Psoas muscle (tissue), 8 donors: ENCODE measurements at places on chromosomes 7 and 10.

DNA sequence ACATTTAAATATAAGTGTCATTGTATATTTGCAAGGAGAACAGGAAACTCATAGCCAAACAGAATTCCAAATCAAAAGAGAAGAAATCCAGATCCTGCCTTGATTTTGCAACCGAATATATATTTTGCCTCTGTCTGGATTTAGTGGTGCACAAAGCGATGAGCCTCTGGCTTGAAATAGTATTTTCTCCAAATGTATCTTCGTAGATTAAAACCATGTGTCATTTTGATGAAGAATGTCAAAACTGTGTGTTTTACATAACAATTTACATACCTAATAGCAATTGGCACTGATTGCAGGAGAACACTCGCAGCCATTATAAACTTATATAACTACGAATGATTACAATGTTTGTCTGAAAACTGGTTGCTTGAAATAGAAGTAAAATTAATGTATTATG is 156.4 kb downstream of the ARID5B start:
- H3K4me3 ChIP-seq: peak overlapping the region; percentile 83
- H3K4me1 ChIP-seq: peaks cover 84% of the 10 kb centered on the region
- DNase-seq: no peak
- H3K27ac ChIP-seq: peak overlapping the region; percentile 98
- H3K36me3 ChIP-seq: peaks cover 95% of the 10 kb centered on the region

DNA sequence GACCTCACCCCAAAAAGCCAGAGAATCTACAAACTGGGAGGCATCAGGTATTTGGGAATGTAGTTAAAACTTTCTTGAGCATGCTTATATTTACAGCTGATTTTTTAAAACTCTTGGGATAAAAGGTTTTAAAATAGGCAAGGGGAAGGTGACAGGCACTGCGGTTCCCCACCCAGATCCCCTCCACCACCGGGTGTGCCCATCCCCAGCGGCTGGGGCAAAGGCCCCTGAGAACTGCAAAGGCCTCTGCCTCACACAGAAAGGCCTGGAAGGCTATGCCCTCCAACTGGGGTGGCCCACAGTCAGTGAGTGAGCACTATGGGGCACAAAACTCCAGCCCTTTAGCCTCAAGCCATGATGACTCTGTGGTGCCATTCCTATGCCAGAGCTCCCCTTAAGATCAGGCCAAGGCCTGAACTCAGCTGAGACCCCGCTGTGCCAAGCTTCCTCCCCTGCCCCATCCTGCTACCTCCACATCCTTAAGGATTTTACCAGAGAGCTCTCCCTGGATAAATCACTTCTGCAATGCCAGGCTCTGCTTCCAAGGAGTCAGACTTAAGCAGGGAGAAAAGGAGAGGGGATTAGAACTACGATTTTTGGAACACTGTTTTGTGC is 299.1 kb downstream of the GRID1 start:
- H3K27ac ChIP-seq: no peak overlapping the region
- no peak overlapping the region for H3K4me3 ChIP-seq

DNA sequence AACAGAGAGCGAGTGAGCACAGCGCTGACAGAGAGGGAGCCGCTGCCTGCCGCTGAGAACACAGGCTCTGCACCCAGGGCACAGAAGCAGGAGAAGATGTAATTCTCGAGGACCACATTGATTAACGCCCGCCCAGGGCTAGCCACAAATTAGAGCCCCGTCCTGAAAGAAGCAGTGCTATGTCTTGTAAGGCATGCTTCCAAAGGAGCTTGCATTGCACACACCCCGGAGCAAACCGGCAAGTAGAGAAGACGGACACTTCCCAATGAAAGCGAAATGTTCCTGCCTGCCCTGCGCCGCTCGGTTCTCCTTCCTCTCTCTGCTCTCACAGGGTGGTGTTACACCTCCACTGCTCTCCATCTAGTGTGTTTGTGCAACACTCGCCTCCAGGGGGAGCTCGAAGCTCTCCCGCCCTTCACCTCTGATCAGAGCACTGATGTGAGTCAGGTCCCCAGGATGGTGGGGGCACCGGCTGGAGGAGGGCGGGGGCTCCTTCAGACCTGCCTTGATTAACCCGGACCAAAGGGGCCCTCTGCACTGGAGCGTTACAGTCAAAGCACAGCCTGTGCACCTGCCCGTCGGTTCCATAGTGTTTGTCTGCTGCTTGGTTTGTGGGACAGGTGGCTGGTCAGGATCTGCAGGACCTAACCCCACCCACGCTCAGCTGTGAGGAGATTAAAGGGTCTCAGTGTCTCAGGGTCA is 316.5 kb downstream of the ADARB2 start:
- H3K27me3 ChIP-seq: peaks cover 2% of the 10 kb centered on the region
- no peaks in the 10 kb centered on the region for H3K4me1 ChIP-seq
- no peak overlapping the region for H3K27ac ChIP-seq
- no peak overlapping the region for H3K4me3 ChIP-seq
- H3K36me3 ChIP-seq: no peaks in the 10 kb centered on the region

DNA sequence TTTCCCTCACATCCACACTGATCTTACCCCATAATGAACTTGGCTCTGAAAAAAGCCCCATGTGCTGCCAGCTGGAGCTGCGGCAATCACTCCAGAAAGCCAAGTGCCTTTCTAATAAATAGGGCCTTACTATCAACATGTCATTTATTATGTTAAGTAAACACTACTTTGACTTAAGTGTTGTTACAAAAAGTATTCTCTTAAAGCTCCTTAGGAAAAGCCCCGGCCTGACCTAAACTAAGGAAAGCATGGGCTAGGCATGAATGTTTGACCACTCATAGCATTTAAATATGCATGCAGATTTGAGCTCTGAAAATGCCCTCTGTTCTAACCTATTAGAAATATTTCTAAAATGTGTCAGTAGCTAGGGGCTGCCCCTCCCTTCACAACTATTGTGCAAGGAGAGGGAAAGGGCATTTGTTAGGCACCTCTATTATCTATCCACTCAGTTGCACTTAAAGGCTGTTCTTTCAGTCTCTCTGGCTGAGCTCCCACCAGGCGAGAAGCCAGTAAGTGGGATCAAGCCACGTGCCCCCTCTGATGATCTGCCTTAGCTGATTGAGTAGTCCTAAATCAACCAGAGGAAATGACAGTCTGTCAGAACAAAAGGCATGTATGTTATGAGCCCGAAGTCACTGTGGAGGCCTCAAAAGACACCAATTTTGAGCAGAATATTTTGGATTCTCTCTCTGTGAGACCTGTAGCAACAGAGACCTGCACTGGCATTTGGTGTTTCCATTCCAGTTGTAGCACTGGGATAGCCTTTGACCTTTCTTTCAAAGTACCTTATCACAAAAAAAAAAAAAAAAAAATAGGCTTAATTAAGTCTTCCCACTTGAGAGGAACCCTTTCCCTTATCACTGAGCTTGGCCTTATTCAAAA is 77.1 kb downstream of the ITGB8 start:
- H3K27me3 ChIP-seq: no peaks in the 10 kb centered on the region
- H3K4me3 ChIP-seq: no peak overlapping the region
- no peak for DNase-seq
- H3K36me3 ChIP-seq: no peaks in the 10 kb centered on the region

DNA sequence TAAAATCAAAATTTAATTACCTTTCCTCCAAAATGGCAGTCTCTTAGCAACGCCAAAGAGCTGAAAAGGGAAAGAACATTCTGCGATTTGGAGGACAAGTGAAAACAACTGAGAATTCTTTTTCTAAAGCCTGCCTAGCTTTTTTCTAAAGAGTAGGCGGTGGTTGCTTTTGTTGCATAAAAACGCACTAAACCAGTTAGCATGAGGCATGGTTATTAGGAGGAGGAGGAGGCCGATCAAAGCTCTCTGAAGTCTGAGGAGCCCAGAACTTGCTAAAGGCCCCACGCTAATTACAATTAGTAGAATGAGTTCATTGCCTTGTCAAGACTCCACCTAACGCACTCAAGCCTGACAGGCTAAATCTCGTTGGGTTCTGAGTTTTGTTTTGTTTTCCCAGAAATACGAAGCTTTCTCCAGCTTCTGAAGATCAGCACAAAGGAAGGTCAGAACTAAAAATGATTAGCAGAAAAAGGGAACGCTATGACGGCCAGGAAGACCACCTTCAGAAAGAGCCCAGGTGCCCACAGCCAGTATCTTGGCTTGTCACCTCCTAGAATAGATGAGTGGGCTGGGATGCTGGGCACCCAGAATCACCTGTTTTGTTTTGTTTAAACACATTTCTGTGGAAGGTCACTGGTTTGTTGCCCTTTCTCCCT is 72.0 kb downstream of the FGFR2 start:
- no peaks in the 10 kb centered on the region for H3K36me3 ChIP-seq
- H3K4me1 ChIP-seq: no peaks in the 10 kb centered on the region
- no peak for DNase-seq
- no peak overlapping the region for H3K4me3 ChIP-seq

DNA sequence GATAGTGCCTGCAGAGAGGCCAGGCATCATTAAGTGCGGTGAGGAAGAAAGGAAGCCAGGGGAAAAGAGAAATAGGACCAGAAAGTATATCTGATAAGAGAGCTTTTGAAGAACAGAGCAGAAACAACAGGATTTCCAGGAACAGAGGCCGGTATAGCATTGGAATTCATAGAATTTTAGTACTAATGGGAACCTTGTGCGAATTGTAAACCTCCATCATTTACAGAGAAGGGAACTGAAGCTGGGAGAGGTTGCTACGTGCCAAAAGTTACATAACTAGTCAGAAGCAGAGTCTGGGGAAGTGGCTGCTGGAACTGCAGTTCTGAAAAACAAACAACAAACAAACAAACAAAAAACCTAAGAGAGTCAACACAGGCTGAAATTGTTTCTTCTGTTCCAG is 5.4 kb upstream of the ZMYND11 start:
- H3K27me3 ChIP-seq: no peaks in the 10 kb centered on the region
- H3K4me3 ChIP-seq: no peak overlapping the region
- no peak overlapping the region for H3K27ac ChIP-seq
- peaks cover 11% of the 10 kb centered on the region for H3K4me1 ChIP-seq

DNA sequence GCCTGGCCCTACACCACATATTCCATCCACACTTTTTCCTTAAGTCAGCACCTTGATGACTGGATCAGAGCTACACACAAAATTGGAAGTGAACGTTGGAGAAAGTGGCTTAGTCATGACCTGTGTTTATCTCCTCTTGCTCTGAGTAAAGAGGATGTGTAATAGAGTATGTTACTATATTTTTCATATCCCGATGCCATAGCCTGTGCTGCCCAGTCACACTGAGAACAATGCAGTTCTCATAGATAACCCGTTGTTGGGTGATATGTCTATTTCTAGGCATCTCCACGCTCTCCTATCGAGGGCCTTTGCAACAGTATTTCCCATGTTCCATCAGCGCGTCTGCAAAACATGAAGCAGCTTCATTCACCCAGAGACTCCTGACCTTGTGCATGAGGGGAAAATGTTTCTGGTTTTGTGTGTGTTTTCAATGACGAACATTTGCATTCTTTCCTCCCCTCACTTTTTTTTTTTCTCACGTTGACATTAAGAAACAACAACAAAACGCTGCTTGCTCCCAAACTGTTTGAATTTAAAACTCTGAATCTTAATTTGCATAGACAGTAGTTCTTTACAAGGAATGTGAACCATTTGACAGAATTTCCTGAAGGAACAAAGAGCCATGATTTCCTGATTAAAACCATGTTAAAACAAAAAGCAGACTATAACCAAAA is 43.4 kb downstream of the GRK5 start:
- H3K36me3 ChIP-seq: no peaks in the 10 kb centered on the region
- DNase-seq: no peak
- H3K4me3 ChIP-seq: no peak overlapping the region
- H3K4me1 ChIP-seq: peaks cover 30% of the 10 kb centered on the region
- no peaks in the 10 kb centered on the region for H3K27me3 ChIP-seq
- H3K27ac ChIP-seq: peak overlapping the region; percentile 68

- DNase-seq: no peak
- H3K4me3 ChIP-seq: no peak overlapping the region
- peaks cover 38% of the 10 kb centered on the region for H3K4me1 ChIP-seq
Observed at GRCh38 chr10:72322280-72323058, 32.2 kb downstream of the DNAJB12 start.

DNA sequence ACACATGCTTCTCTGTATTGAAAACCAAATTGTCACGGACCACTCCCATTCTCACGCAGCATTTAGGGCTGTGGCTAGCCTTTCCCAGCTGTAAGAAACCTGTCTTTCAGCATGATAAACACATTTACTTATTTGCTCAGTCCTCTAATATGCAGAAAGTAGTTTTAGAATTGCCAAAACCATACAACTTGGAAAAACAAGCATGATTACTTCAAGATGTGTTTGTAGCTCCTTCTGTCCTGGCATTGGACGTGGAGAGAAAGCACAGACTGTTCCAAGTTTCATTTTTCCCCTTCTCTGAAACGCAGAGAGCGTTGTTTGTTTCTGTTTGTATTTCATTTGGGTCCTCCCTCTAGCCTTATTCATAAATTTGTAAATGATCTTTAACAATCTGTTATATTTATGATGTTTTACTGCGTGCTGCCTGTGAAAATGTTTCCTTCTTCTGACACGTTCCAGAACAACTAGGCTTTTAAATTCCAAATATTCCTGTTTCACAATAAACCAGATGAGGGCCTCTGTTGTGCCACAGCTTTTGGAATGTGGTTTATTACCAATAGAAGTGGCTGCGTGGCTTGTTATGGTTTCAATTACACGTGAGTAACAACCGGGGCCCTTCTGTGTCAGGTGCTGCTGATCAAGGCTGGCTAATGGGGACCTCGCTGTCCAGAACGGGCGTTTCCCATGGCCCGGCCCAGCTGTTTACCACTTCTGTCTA is 26.1 kb downstream of the MNX1 start:
- no peaks in the 10 kb centered on the region for H3K27me3 ChIP-seq
- no peak overlapping the region for H3K4me3 ChIP-seq
- no peaks in the 10 kb centered on the region for H3K36me3 ChIP-seq
- H3K27ac ChIP-seq: no peak overlapping the region

- no peak for DNase-seq
- H3K4me1 ChIP-seq: no peaks in the 10 kb centered on the region
- H3K27ac ChIP-seq: peak overlapping the region; percentile 78
- peak overlapping the region; percentile 81 for H3K4me3 ChIP-seq
Observed at GRCh38 chr7:17300012-17300411, 1.6 kb downstream of the AHR start.

- H3K36me3 ChIP-seq: no peaks in the 10 kb centered on the region
- H3K27me3 ChIP-seq: no peaks in the 10 kb centered on the region
- DNase-seq: no peak
- H3K4me1 ChIP-seq: no peaks in the 10 kb centered on the region
- no peak overlapping the region for H3K27ac ChIP-seq
Observed at GRCh38 chr10:36675458-36675880, 449.9 kb upstream of the ANKRD30A start.

DNA sequence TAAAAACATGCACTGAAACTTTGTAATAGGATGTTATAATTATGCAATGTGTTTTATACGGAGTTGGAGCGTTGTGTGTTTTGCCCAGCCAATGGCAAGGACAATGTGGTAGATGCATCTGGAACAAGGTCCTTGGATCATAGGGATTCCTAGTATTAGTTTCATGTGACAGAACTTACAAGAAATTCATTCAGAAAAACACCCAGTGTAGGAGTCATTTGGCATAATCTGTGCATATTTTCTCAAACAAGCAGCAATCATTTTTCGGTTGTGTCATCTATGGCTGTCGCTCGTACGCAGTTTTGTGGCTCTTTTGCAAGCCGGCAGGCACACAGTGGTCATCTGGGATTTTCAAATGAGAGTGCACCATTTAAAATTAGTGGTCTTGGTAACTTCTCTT is 19.8 kb downstream of the CREB5 start:
- DNase-seq: peak; percentile 49
- H3K4me1 ChIP-seq: no peaks in the 10 kb centered on the region
- no peak overlapping the region for H3K27ac ChIP-seq
- no peaks in the 10 kb centered on the region for H3K36me3 ChIP-seq
- H3K4me3 ChIP-seq: peak overlapping the region; percentile 37

GRCh38 chr10:47179291-47179647 is 120.7 kb upstream of the GDF10 start:
- no peak for DNase-seq
- no peaks in the 10 kb centered on the region for H3K27me3 ChIP-seq
- H3K4me3 ChIP-seq: no peak overlapping the region
- no peak overlapping the region for H3K27ac ChIP-seq

GRCh38 chr10:46247808-46248569 is 38.8 kb upstream of the ANTXRL start:
- H3K36me3 ChIP-seq: no peaks in the 10 kb centered on the region
- H3K4me3 ChIP-seq: no peak overlapping the region
- H3K4me1 ChIP-seq: no peaks in the 10 kb centered on the region
- H3K27ac ChIP-seq: no peak overlapping the region
